ENCODE measurements at places on chromosomes 7 and 10.
A peak's percentile ranks its signal among the peaks of the same experiment; 100 is the strongest.

GRCh38 chr10:23325132-23325531 is 19.5 kb downstream of the C10orf67 start:
- DNase-seq, result no peak

DNA sequence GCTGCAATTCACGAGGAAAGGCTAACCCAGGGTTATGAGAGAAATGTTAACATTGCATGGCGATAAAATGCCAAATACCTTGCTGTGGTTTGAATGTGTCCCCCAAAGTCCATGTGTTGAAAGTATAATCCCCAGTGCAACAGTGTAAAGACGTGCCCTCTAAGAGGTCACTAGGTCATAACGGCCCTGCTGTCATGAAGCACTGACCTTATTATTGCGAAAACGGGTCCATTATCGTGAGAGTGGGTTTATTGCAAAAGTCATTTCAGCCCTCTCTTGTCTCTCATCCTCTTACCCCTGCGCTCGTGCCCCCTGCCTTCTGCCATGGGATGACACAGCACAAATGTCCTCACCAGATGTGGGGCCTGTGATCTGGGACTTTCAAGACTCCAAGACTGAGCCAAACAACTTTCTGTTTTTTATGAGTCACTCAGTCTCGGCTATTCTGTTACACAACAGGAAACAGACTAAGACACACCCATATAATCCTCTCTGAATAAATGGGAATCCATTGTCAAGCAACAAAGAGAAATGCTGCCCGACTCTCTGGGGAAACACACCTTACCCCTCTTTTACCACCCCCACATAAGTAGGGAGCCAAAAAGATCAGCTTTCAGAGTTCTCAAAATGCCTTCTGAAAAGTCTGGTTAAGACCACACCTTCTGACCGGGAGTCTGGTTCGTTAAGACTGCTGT is 73.1 kb upstream of the UCN3 start:
- DNase-seq, result peak; percentile 39

GRCh38 chr7:127973832-127974231 is 57.4 kb downstream of the LRRC4 start:
- no peak for DNase-seq

DNA sequence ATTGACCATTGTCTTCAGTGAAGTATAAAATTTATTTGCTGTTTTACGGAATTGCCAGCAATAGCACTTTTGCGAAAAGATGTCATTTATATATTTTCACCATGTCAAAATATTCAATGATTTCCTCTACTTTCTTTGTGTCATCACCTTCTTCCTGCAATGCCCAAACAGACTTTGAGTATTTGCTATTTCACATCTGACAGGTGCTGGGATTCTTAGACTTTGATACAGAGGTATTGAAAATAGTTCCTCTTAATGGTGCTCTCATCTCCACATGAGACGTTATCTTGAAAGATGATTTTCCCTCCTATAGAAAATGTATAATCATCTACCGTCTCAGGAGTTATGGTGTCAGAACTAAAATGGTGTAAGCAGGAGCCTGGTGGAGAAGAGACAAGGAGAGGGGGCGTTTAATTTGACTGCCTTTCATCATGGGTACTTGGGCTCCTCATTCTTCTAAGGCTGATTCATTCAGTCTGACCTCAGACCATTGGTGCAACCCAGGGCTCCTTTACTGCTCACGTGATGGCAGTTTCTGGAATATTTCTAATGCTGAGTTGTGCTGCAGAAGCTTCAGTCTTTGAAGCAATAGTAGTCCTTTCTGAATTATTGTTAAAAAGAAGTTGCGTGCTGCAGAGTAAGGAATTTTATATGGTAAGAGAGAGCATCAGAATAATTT is 404.6 kb downstream of the PHTF2 start:
- DNase-seq, result no peak

DNA sequence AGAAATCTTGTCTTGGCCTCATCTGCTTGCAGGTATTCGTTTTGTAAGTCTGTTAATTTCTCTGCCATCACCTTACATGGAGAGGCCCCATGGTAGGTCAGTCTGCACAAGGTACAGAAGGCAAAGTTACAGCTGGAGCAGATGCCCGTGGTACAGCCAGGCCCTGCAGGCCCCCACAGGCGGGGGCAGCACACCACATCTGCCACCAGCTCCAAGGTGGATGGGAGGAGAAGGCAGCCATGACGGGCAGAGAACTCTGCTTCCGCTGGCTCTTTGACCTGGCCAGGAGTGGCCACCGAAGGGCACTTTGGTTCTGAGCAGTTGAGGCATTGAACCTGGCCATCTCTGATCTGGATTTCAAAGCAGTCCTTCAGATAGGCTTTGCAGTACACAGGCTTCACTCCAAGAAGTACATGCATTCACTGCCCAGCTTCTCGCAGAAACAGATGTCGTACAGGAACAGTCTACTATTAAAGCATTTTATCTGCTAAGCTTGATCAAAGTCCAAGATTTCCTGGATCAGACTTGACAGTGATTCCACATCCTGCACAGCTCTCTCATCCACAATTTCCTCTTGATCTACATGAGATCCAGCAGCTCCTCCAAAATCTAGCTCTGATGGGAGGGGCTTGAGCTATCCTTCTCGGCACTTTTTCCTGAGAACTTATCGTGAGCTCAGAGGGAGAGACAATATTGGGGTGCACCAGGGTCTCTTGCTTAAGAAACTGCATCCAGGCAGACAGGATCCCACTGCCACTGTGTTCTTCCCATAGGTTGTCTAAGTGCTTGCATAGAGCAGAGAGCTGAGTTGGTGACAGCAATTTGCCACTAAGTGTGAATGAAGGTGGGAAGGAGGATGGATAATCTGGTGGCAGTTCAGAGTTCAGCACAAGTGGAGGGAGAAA is 120.7 kb downstream of the TRRAP start:
- DNase-seq, result no peak

DNA sequence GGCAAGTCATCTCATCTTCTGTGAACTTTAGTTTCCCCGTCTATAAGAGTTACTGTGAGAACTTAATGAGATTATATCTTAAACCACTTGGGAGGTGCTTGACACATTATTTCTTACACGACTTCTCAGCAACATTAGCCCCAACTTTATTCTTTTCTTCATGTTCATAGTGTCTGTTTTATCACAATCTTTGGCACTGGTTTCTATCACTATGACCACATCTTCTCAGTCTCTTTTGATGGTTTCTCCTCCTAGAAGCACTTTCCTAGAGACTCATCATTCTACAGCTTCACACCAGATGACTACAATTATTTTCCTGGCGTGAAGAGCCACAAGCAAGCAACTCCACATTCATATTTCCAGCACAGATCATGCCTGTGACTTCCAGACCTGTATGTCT is 26.5 kb upstream of the BET1 start:
- no peak for DNase-seq

DNA sequence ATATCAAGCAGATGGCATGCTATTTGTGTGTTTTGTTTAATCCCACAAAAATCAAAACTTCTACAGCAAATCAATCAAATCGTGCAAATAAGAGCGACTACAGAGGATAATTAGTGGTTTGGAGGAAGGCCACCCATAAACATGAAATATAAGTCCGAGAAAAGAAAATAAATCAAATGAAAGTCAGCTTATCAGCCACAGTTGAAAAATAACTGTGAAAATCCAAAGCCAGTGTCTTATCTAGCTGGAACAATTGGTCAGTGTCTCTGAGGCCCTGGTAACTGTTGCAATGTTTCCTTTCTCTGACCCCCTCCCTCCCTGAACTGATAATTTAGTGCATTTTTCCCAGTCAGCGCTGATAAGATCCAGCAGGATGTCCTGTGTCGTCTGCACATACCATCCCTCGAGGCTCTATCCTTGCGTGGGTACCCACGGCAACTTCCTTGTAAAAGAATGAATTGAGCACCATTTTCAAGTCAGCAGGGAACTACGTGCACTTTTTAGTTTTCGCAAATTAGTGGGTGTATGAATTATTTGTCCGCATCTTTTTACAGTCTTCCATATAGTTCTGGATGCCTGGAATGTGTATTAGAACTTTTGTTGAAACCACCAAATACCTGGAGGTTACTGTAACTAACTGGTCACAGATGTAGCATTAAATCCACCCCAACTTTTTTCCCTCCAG is 10.8 kb upstream of the JCAD start:
- no peak for DNase-seq

- DNase-seq, result no peak
Measured at GRCh38 chr7:140168816-140169215, 8.0 kb downstream of the KDM7A start.

DNA sequence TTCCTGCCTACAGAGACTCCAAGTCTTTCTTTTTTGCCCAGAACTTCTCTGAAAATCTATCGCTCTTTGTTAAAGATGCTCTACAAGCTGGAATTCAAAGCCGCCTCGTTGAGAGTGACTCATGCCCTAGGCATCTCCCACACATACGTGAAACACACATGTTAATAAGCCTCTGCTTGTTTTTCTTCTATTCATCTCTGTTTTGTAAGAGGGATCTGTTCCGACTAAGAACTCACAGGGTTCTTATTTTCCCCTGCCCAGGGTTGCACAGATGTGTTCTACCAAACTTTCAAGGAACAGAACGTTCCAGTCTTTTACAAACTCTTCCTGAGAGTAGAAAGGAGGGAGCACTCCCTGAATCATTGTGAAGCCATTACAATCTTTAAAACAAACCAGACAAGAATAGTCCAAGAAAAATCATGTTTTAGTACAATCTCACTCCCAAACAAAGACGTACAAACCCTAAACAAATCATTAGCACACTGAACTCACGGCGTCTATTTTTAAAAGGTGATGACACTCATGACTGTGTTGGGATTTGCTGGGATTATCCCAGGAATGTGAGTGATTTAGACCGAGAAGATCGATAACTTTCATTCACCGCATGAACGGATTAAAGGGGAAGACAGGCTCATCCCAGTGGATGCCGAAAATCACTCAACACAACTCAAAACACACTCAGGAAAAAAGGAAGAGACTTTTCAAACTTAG is 55.3 kb upstream of the INPP5A start:
- DNase-seq, result no peak

DNA sequence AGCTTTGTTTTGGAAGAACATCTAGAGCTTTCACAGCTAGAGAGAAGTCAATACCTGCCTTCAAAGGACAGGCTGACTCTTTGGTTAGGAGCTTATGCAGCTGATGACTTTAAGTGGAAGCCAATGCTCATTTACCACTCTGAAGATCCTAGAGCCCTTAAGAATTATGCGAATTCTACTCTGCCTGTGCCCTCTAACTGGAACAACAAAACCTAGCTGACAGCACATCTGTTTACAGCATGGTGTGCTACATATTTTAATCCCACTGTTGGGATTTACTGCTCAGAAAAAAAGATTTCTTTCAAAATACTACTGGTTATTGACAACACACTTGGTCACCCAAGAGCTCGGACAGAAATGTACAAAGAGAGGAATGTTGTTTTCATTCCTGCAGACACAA is 57.3 kb downstream of the PALS2 start:
- DNase-seq, result no peak

DNA sequence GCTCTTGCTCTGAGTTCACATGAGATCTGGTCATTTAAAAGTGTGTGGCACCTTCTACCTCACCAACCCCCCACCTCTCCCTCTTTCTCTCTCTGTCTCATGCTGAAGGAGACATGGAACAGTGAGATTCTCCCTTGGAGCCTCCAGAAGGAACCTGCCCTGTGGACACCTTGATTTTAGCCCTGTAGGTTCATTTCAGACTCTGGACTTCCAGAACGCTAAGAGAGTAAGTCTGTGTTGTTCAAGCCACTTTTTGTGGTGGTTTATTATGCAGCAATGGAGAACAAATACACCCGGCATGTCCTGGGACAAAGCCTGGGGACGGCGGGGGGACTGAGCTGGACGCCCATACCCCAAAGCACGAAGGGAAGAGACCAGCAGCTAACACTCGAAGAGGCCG is 20.7 kb upstream of the GIMAP8 start:
- DNase-seq, result no peak

GRCh38 chr7:135510592-135511183 is 786 bp upstream of the CNOT4 start:
- DNase-seq, result no peak

- no peak for DNase-seq
Measured at GRCh38 chr10:131891196-131891928, 9.4 kb upstream of the PPP2R2D start.

DNA sequence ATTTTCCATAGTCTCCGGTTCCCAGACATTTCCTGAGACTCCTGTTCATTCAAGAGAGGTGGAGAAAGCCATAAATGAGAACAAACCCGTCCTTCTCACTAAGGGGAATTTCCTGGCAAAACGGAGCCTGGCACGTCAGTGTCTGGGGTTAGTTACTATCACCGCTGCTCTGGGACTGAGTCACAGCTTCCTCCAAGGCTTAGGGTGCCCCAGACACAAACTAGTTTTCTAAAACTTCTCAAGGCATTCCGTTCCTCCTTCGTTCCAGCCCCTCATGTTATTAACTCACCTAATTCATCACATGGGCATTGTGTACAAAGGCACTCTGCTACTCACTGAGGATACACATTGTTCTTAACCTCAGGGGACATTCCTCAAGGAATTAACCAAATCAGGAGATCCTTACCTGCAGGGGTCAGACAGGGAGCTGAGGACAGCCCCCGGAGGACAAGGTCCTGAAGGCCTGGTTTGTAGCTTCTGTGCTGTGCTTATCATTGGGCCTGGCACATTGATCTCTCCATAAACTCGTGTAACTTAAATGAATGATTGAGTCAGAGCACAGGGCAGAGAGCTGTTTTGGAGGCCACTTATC is 103.0 kb upstream of the KLF6 start:
- no peak for DNase-seq

GRCh38 chr7:123795917-123796316 is 47.1 kb upstream of the WASL start:
- no peak for DNase-seq

- no peak for DNase-seq
Measured at GRCh38 chr7:19677180-19677579, 31.7 kb downstream of the POLR1F start.

DNA sequence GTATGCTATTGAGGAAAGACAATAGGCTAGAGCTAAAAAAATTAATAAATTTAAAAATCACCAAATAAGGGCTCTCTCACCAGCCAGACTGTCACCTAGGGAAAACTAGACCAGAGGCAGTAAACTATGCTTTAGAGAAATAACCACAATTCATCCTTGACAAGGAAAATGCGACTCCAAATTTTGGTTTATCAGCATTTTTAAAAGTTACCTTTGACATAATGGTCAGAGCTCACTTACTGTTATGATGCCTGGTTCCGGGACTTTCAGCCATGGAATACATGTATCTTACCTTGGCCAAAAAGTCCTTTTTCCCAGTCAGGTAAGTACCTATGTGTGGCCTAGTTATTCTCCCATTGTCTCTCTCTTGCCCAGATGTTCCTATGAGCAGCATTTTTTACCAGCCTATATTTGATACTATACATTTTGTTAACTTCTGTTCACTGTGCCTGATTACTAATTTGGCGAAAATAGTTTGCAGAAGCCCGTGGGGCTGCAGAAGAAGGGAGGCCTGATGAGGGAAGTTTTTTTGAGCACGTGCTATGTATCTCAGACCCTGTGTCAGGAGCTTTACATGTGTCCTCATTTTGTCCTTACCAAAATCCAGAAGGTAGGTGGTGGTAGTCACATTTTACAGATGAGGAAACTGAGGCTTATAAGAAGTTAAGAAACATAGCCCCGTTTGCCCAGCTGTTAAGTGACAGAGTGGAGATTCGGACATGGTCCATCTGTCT is 149.7 kb downstream of the CELF2 start:
- DNase-seq, result no peak

- no peak for DNase-seq
Measured at GRCh38 chr10:90591629-90592028, 266.2 kb downstream of the HTR7 start.
